AG10803 (cell line): ENCODE measurements at places on chromosomes 2 and 18.

DNA sequence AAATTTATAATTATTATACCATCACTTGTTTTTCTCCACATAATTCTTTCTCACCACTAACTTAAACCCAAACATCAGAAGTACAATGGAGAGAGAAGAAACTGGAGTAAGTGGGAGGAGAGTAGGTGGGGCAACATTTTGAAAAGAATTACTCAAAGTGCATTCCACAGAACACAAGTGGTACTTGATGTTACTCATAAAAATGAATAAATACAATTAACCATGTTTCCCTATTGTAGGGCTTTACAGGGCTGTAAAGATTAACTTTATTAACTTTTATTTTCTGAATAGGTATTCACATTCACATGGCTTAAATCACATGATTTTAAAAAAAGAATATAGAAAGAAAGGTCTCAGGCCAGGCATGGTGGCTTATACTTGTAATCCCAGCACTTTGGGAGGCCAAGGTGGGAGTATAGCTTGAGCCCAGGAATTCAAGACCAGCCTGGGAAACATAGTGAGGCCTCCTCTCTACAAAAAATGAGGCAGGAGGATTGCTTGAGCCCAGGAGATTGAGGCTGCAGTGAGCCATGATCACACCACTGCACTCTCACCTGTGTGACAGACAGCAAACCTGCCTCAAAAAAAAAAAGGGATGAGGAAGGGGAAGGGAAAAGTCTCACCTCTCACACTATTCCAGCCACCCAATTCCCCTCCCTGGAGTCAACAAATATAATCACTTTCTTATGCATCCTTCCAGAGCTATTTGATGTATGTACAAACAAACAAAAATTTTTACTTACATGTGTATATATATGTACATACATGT lies 47.1 kb downstream of the KCNG3 start:
- no peak for DNase-seq

DNA sequence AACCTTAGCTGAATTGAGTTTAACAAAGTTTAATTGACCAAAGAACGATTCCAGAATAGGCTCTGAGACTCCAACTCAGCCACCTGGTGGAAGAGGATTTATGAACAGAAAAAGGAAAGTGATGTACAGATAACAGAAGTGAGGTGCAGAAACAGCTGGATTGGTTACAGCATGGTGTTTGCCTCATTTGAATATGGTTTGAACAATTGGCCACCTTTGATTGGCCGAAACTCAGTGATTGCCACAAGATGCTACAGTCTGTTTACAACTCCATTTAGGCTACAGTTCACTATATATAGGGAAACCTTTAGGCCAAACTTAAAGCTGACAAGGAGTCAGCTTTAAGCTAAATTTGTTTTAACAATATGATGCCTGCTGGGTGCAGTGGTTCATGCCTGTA lies 28.1 kb upstream of the SLC35G4 start:
- no peak for DNase-seq

DNA sequence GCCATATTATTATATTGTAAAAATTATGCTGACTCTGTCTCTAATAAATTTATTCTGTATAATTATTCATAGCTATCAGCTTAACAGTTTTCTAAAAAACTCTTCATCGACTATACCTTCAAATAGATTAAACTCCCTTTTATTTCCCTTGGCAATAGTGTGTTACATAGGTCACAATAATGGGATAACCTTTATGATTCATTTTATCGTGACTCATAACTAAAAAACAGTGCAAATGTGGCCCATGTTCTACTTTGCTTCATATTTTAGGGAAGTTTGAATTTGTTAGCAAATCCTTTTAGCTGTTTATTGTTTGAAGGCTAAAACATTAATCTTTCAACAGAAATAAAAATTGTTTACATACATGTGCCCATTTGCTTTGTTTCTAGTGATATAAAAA lies 783.2 kb upstream of the CDH2 start:
- peak; percentile 7 for DNase-seq

DNA sequence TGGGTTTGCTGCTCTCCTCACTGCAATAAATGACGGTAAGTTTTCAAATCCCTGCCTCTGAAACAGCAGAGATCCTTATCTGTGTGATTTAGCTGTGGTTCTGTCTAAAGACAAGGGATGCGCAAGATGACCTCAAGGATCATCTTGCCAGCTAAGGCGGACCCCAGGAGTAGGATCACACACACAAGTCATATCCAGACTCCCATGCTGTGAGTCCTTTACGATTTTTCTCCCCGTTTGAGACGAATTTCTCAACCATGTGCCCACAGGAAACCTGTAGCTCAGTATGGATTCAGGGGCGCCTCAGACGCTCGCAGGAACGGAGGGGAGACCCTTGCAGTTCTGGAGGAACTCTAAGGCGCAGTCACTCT lies 11.1 kb upstream of the DCTN1 start:
- peak; percentile 42 for DNase-seq

DNA sequence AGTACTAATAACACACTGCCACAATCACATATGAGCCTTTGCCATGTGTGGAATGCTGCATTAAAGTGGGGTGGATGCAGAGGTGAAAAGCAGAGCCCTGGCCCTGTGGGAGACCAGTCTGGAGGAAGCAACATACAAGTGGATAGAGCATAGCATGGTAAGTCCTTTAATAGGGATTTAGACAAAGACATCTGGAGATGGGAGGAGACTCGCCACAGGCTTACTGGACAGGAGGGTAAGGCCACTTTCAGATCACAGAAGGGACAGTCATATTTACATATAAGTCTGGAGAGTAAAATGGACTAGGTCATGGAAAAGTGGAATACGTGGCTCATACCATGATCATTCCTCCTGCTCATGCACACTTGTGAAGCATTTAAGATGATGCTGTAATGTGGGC lies 84.3 kb downstream of the PPP1R1C start:
- DNase-seq, result no peak

DNA sequence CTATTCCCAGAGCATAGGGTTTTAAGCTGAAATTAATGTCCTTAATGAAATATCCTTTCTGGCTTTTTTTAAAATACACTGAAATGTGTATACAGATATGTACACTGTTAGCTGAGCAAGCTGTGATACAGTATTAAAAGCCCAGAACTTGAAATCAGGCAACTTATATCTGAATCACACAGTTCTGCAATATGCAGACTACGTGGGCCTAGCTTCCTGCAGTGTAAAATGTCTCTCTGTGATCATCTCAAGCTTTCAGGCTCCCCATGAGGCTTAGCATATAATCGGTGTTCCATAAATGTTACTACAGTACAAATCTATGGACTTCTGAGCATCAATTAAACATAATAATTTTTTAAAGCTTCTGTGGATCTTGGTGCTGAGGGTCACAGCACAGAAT lies 8.2 kb downstream of the FBXO15 start:
- no peak for DNase-seq

DNA sequence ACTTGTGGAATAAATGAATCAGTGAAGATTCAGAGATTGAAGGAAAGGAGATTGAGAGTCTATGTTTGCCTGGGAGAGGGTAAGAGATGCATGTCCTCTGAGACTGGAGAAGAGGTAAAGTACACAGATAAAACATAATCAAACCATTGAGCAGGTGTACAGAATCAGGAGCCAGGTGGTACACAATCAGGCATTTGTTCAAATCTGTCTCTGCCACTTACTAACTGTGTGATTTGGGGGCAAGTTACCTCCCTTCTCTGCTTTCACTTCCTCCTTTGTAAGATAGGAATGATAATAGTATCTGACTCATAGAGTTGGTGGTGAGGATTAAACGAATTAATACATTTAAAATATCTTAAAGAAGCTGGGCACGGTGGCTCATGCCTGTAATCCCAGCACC lies 94.0 kb downstream of the CDK15 start:
- DNase-seq, result no peak

DNA sequence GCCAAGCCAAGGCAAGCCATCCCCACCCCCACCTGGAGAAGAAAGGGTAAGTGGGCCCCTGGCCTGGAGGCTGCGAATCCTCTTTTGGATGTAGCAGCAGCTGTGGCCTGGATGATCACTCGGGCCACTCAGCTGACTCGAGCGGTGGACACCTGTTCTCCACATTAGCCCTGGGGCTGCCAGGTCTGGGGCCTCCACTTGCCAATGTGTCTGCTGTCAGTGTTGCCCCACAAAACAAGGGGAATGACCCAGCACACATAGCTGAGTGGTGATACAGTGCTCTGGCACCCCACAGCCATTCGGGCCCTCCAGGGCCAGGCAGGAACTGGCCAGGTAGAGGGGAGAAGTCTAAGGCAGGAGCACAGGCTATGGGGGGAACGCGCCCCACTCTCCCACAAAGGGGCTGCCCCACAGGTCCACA lies 2.6 kb downstream of the STK25 start:
- DNase-seq, result no peak

DNA sequence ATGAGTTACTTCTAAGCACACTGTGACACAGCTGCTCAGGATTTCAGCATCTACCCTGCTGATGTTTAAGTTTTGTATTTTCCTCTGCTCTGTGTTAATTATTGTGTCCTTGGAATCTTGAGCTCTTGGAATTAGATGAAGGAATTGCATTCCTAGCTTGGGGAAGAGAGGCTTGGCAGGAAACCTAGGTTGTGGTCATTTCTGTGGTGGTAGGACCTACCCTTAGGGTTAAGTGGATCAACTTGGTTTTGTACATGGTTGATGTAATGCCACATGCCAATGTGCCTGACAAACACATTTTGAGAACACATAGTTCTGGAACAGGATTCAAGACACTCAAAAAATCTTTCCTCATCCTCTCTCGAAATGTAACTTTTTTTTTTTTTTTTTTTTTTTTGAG lies 264.5 kb upstream of the MEX3C start:
- peak; percentile 6 for DNase-seq

GRCh38 chr2:176793792-176794191 lies 418.8 kb upstream of the HNRNPA3 start:
- no peak for DNase-seq

DNA sequence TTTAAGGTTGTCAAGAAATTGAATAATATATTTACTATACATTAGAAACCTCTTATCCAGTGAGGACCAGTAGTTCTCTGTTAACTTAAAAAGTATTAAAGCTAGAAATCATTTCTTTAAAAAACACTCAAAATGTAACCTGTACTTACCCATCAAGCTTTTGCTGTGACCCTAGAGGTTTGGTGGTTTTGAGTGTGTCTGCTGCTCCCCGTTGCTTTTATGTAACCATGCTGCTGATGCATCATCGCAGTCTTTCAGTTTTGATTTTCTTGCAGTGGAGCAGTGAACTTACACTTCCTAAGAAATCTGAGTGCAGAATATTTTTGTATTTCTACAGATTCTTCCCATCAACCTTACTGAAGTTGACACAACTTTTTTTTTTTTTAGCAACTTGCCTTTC lies 34.2 kb downstream of the MRPS9 start:
- no peak for DNase-seq

DNA sequence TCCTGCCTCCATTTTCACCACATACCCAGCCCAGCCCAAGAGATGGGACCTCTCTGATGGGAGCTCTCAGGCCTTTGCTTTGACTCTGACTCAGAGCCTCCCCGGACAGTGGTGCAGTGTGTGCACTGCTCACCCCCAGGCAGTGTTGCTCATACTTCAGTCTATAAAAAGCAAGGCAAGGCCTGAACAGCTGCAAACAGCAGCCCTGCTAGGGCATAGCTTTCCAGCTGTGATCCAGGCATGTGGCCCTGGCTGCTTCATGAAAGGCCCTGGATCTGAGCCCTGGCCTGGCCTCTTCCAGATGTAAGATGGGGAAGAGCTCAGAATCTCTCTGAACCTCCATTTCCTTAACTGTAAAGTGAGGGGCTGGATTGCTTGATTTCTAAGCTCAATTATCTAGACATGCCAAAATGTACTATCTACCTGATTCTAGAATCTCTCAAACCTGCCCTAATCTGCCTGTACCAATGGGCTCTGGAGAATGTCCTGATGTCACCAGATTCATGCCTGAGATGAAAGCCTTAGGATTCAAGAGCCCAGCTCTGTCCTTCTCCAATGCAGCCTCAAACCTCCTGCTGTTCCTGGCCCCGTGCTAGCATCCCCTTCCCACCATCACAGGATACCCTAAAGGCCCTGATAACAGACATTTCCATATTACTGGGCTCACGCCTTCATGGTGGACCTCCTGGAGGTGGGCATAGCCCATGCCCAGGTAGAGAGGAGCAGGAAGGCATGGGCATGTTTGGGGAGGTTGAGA lies 206.9 kb downstream of the ARL4C start:
- DNase-seq, result peak; percentile 87

DNA sequence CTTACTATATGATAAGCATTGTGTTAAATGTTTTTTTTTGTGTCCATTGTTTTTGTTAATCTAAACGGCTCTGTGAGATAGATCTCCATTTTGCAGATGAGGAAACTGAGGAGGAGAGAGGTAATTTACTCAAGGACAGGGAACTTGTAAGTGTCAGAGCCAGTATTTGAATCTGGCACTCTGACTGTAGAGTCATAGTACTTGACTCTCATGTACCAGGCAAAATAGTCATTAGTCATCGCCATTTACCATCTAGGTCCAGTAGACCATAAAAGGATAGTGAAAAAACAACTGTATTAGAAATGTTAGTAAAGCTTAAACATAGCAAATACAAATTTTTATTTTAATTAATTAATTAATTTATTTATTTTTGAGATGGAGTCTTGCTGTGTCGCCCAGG lies 4.8 kb downstream of the PSMD14 start:
- DNase-seq, result peak; percentile 16

- peak; percentile 53 for DNase-seq
These were observed 31.1 kb upstream of the SATB2 start for GRCh38 chr2:199488772-199489400.

GRCh38 chr2:163571423-163572102 lies 164.2 kb downstream of the FIGN start:
- DNase-seq, result no peak
